SK-N-SH (cell line): ENCODE measurements at places on chromosomes 3 and 15. TPM values are rescaled to one million over a fixed set of nuclear protein-coding genes. Genes with fewer than 3 reads are reported as not detected.

SYNPR gene
- polyA plus RNA-seq: not detected in 2 replicates

KNL1 gene
- 1.6 and 2.0 TPM in 2 replicates for polyA plus RNA-seq

POLQ gene
- 1.4 and 2.6 TPM in 2 replicates for polyA plus RNA-seq

CHCHD4 gene
- polyA plus RNA-seq: 15.4 and 17.3 TPM in 2 replicates

ATP2B2 gene
- 0.05 and 0.15 TPM in 2 replicates for polyA plus RNA-seq

UBE2E2 gene
- polyA plus RNA-seq: 46.4 and 57.9 TPM in 2 replicates

RBPMS2 gene
- polyA plus RNA-seq: 2.6 and 6.5 TPM in 2 replicates

PLA2G4D gene
- polyA plus RNA-seq: not detected in 2 replicates

FGD5 gene
- not detected in 2 replicates for polyA plus RNA-seq

GRM2 gene
- 0.15 and 0.24 TPM in 2 replicates for polyA plus RNA-seq

AMT gene
- 17.6 and 21.3 TPM in 2 replicates for polyA plus RNA-seq

C3orf85 gene
- polyA plus RNA-seq: not detected in 2 replicates

TXNRD3 gene
- polyA plus RNA-seq: 4.7 and 5.2 TPM in 2 replicates

MGLL gene
- 2.0 and 2.2 TPM in 2 replicates for polyA plus RNA-seq

TGM4 gene
- 0.12 and 0.13 TPM in 2 replicates for polyA plus RNA-seq

AGBL1 gene
- not detected in 2 replicates for polyA plus RNA-seq

SLC51A gene
- polyA plus RNA-seq: not detected in 2 replicates

MDFIC2 gene
- polyA plus RNA-seq: not detected in 2 replicates

CLDN1 gene
- polyA plus RNA-seq: 0.82 and 1.8 TPM in 2 replicates

ADGRG7 gene
- not detected in 2 replicates for polyA plus RNA-seq

PLAAT1 gene
- polyA plus RNA-seq: 1.6 TPM in 2 replicates

ZSCAN29 gene
- 5.7 and 7.0 TPM in 2 replicates for polyA plus RNA-seq

RAB6B gene
- polyA plus RNA-seq: 8.5 and 9.3 TPM in 2 replicates

LRTM1 gene
- polyA plus RNA-seq: 0.03 TPM in 1 of 2 replicates, not detected in the other

MKRN2OS gene
- not detected in 2 replicates for polyA plus RNA-seq

DPPA4 gene
- not detected in 2 replicates for polyA plus RNA-seq

FAM131A gene
- 31.6 and 34.2 TPM in 2 replicates for polyA plus RNA-seq

MNS1 gene
- polyA plus RNA-seq: 0.42 and 0.90 TPM in 2 replicates

AQP9 gene
- not detected in 2 replicates for polyA plus RNA-seq

IL1RAP gene
- polyA plus RNA-seq: 7.6 and 10.8 TPM in 2 replicates

FEM1B gene
- 14.0 and 22.2 TPM in 2 replicates for polyA plus RNA-seq

NR2E3 gene
- polyA plus RNA-seq: 0.16 and 0.18 TPM in 2 replicates

PSTPIP1 gene
- polyA plus RNA-seq: 0.69 and 1.1 TPM in 2 replicates

RYR3 gene
- 0.02 and 0.08 TPM in 2 replicates for polyA plus RNA-seq

PDZRN3 gene
- polyA plus RNA-seq: 7.9 and 10.3 TPM in 2 replicates

MYRIP gene
- polyA plus RNA-seq: 1.1 and 1.2 TPM in 2 replicates

ROPN1B gene
- polyA plus RNA-seq: not detected in 2 replicates
